ENCODE measurements at places on chromosomes 6 and 20.

DNA sequence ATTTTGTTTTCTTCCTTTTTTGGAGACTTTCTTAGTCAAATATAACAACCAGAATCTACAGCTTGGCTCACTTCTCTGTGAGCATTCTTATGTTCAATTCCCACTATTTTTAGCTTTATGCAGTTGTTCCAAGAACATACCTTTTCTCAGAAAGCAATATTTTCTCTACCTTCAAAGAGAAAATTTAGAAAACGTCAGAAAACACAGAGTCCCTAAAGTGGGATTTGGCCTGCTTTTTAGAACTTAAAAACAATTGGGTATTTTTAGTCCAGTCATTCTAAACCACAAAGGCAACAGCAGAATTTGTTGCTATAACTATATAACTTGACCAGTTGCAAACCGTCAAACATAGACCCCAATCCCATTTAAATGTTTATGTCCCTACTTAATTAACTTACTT lies 133.1 kb downstream of the MOXD1 start:
- DNase-seq, result no peak

DNA sequence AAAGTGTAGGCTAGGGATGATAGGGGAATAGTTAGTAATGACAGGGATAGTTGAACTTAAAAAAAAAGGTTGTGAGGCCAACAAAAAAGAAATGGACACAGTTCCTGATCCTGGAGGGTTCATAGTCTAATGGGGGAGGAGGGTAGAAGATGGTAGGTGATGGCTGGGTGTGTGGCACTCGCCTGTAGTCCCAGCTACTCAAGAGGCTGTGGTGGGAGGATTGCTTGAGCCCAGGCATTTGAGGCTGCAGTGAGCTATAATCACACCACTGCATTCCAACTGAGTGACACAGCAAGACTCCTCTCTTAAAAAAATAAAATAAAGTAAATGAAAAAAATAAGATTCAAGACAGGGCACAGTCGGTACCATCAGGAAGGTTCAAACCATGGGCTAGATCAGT lies 2.4 kb upstream of the MICB start:
- peak; percentile 88 for DNase-seq

DNA sequence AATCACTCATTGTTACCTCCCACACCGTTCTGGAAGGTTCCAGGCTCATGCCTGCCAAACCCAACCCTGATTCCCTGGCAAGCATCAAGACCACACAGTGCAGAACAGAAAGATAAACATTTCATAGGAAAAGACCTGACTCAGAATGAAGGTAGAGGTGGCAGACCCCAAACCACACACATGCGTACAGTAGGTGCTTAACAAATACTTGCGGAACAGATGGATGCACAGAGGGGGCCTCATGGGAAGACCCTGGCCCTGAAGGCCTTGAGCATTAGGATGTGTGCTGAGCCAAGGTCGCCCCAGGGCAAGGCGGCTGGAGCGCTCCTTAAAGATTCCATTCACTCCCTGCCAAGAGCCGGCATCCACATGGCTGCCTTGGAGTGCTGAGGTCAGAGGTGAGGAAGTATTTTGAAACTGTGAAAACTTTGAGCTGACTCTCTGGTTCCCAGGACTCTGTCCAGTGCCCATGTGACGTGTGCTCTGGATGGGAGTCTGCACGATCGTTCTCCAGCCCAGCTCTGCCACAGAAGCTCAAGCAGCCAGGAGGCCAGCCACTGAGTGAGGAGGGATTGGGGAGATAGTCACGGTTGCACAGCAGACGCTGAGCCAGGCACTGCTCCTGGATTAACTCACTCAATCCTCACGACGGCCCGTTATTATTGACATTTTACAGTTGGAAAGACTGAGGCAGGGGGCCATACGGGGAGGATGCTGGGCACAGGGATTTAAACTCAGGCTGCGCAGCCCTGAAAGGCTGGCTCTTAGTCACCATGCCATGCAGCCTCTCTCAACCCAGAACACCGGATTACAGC lies 65.5 kb upstream of the AFDN start:
- DNase-seq, result peak; percentile 2

- no peak for DNase-seq
These were observed 253.4 kb downstream of the PREX1 start for GRCh38 chr20:48574383-48574782.

DNA sequence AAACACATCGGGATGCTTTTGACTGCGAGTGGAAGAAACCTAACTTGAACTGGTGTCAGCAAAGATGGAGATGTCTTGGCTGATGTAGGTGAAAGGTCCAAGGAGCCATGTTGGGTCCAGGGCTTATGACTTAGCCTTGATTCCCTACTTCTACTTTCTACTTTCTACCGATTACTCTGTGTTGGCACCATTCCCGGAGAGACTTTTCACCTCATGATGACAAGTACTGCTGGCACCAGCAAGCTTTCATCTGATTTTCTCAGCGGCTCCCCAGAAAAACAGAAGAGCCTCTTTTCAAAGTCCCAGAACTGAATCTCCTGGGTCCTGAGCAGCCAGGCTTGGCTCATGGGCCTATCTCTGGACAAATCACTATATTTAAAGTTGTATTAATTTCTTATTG lies 4.9 kb upstream of the EDN3 start:
- DNase-seq, result no peak

GRCh38 chr6:137693711-137694110 lies 173.3 kb upstream of the TNFAIP3 start:
- no peak for DNase-seq

DNA sequence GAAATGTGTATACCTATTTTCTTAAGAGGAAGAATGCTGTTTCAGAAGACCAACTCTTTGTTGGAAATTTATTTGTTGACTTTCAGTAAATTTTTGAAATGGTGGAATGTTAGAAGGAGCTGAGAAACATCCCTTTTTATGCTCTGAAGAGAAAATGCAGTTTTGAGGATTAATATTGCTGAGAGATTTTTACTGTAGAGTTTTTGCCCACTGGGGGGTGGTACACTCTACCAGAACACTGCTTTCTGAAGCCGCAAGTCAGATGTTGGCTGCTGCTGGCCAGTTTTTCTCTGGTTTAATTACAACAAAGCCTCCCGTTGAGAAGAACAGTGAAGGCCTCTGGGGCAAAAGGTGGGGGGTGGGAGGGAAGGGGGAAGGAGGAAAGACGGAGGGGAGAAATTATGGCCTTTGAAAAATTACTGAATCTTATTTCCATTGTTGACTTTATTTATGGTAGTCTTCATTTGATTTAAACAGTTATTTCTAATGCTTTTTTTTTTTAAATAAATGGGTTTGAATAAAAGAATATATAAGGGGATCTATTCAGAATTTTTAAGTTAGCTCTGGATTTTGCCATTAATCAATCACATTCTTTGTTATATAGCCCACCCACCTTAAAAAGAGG lies 3.0 kb downstream of the FLRT3 start:
- peak; percentile 45 for DNase-seq

- DNase-seq, result no peak
These were observed 42.5 kb downstream of the SLC24A3 start for GRCh38 chr20:19254956-19255355.

- DNase-seq, result no peak
These were observed 1.1 kb downstream of the RNF39 start for GRCh38 chr6:30074331-30075093.

DNA sequence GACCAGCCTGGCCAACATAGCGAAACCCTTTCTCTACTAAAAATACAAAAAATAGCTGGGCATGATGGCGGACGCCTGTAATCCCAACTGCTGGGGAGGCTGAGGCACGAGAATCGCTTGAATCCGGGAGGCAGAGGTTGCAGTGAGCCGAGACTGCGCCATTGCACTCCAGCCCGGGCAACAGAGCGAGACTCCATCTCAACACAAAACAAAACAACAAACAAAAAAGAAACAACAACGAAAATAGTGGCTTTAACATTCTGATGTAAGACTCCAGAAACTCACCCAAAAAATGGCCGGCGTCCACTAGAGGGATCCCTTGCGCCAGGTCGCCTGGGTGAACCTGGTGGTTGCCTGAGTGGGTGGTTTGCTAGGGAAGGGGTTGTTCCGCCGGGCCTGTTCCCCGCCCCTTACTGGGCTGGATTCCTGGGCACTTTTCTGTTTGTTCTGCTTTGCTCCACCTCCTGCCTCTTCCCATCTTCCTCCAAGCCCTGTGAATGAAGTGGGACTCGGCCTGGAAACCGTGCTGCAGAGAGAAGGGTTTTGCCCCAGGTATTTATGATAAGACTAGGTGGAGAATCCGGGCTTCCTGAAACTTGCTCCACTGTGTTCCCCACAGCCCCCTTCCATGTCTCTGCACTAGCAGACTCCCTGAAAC lies 1.5 kb downstream of the PABPC1L start:
- peak; percentile 27 for DNase-seq

- DNase-seq, result no peak
These were observed 1.6 kb downstream of the TPMT start for GRCh38 chr6:18153311-18153703.

GRCh38 chr6:5190507-5190906 lies 70.2 kb downstream of the LYRM4 start:
- peak; percentile 97 for DNase-seq

- peak; percentile 9 for DNase-seq
These were observed 13.0 kb upstream of the PFDN4 start for GRCh38 chr20:54194724-54195438.

All from brain microvascular endothelial cell (primary cell).